NCI-H82 (cell line): ENCODE measurements at places on chromosomes 3 and 15.

DNA sequence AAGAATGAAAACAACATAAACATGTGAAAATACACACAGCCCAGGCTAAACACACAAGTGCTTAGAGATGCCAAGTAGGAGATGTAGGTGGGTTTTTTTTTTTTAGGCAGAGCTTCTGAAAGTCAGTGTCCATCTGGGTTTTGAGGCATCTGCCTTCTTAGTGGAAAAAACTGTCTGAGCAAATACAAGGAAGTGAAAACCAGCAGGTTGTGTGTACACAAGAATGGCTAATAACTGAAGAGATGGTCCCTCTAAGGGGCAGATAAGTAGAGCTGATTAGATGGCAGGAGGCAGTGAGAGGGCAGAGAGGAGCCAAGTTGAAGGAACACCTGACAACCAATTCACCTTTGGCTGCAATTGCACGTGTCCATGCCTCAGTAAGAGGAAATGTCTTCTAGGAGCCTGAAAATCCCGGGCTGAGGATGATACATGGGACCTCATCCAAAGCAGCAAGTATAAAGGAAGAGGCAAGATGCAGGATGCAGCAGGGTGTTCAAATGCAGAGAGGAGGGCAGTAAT lies 34.9 kb downstream of the CYP19A1 start:
- DNase-seq, result no peak

GRCh38 chr3:178381971-178382448 lies 154.2 kb upstream of the KCNMB2 start:
- DNase-seq, result no peak

DNA sequence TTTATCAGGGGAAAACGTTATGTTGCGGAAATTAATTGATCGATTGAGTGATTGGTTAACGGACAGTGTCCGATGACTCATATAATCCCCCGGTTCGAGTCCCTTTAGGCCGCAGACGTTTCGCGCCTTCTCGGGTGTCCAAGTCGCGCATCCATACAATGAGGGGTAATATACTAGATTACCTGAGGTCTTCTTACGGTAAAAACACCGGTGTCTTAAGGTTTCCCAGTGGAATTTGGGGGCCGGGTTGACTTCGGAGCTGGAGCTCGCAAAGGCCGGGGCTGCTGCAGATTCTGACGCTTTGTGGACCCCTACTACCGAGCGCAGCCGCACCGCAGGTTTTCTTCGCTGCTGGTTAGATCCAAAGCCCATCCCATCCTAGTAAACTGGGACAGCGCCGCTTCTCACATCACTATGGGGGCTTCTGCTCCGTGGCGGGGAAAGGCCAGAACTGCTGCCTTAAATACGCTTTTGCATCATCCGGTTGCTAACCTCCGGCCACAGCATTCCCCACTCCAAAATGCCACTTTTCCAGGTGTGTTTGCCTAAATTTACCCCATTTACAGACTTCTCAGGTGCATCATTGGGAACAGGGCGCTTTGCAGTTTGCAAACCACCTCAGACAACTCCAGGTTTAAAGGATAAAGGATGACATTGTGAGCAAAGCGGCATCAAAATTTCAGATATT lies 858 bp upstream of the SACM1L start:
- DNase-seq, result peak; percentile 86

- DNase-seq, result no peak
These were observed 93.3 kb downstream of the CLASP2 start for GRCh38 chr3:33624756-33625155.

DNA sequence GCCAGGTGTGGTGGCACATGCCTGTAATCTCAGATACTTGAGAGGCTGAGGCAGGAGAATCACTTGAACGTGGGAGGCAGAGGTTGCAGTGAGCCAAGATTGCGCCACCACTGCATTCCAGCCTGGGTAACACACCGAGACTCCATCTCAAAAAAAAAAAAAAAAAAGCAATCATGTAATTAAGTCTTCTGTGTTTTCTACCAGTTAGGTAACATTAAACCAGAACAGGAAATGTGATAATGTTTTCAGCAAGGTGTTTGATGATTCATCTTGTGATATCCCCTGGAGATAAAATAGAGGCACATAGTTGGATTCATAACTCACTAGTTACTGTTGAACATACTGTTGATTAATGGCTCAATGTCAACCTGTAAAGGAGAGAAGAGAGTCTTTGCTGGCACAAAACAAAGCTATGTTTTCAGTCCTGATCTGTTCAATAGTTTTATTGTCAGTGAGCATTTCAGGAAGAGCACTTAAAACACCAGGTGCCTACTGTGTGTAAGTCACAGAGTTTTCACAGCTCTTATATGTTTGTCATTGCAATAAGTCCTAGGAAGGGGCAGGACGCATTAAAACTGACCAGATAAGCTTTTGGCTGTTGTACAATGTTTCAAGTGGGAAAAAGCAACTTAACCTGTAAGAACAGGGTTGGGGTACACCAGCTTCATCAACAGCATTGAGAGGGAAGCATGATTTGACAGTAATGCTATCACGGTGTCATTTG lies 19.5 kb downstream of the DNAJB11 start:
- no peak for DNase-seq

DNA sequence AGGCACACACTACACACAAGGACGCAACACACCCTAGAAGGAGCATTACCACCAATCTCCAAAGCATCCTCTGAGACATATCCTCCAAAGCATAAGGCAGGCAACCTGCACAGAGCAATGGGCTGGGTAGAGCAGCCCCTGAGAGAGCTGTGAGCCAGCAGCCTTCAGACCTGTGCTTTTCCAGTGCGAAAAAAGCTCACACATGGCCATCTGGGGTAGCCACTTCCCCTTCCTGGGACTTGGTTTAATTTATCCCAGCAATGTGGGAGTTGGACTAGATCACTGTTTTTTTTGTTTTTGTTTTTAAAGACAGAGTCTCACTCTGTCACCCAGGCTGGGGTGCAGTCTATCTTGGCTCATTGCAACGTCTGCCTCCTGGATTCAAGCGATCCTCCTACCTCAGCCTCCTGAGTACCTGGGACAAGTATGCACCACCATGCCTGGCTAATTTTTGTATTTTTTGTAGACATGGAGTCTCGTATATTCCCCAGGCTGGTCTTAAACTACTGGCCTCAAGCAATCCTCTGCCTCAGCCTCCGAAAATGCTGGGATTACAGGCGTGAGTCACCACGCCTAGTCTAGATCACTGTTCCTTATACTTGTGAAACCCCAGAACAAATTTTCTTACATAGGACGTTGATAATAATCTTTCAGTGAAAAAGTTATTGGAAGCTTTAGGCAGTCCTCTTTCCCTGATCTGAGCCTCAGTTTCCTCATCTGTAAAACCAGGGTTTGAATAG lies 18.9 kb downstream of the PTPN23 start:
- DNase-seq, result no peak

- no peak for DNase-seq
These were observed 34.9 kb downstream of the FLNB start for GRCh38 chr3:58042947-58043707.

- DNase-seq, result no peak
These were observed 836.1 kb downstream of the NAALADL2 start for GRCh38 chr3:175695251-175695650.

- DNase-seq, result no peak
These were observed 30.2 kb downstream of the NCEH1 start for GRCh38 chr3:172680684-172681083.

DNA sequence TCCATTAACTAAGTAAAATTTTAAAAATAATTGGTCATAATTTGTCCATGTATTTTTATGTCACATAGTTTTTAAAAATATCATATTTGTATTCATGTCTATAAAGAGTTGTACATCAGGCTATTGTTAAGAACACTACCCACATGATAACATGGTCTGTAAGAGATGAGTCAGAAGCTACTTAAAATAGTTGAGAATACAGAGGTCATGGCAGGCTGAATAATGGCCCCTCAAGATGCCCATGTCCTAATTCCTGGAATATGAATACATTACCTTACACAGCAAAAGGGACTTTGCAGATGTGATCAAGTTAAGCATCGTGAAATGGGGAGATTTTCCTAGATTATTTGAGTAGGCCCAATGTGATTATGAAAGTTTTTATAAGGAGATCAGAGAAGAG lies 782.9 kb upstream of the GOLIM4 start:
- no peak for DNase-seq

- no peak for DNase-seq
These were observed 520.1 kb downstream of the NTRK3 start for GRCh38 chr15:87736401-87736800.

DNA sequence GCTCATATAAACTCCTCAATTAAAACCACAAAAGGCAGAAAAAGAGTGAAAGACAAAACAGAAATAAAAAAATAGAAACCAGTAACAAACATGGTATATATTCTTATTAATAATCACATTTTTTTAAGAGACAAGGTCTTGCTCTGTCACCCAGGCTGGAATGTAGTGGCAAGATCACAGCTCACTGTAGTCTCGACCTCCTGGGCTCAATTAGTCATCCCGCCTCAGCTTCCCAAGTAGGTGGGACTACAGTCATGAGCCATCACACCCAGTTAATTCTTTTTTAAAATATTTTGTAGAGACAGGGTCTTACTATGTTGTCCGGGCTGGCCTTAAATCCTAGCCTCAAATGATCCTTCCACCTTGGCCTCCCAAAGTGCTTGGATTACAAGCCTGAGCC lies 37.1 kb downstream of the FAM240A start:
- DNase-seq, result no peak

GRCh38 chr3:14375192-14375591 lies 27.2 kb upstream of the SLC6A6 start:
- DNase-seq, result no peak

DNA sequence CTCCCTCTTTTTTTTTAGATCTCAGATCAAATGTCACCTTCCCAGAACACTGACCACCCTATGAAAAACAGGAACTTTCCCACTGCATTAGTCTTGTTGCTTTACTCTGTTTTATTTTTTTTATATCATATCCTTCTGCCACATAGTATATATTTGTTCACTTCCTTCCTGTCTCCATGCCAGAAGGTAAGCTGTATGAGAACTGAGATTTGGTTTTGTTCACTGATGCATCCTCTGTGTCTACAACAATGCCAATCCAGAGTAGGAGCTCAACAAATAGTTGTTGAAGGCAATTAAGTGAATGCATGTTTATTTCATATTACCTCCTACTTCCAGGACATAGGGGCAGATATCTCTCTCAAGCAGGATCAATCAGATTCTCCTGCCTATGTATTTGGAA lies 114.4 kb downstream of the TPRG1 start:
- DNase-seq, result no peak

- no peak for DNase-seq
These were observed 52.0 kb upstream of the CTSH start for GRCh38 chr15:78996894-78997275.
